ENCODE measurements at places on chromosomes 5 and 9.
A peak's percentile ranks its signal among the peaks of the same experiment; 100 is the strongest.

DNA sequence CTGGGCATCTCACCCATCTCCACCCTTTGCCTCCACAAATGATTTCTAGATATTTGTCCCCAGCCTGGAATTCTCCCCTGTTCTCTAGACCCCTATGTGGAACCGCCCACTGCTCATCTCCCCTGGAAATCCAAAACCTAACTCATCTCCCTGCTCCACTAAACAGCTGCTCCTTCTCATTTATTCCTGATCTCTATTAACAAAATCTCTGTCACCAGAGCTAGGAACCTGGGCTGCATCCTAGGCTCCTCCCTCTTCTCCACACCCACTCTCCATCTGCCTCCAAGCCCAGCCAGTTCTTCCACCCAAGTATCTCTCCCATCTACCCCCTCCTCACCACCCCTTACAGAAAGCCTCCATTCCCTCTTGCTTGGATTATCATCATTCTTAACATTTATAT lies 24.0 kb upstream of the SYNPO start:
- no peak for DNase-seq

- DNase-seq = no peak
Measured at GRCh38 chr9:114031948-114032840, 45.9 kb downstream of the AMBP start.

GRCh38 chr5:109611061-109611460 lies 78.7 kb upstream of the MAN2A1 start:
- DNase-seq = no peak

DNA sequence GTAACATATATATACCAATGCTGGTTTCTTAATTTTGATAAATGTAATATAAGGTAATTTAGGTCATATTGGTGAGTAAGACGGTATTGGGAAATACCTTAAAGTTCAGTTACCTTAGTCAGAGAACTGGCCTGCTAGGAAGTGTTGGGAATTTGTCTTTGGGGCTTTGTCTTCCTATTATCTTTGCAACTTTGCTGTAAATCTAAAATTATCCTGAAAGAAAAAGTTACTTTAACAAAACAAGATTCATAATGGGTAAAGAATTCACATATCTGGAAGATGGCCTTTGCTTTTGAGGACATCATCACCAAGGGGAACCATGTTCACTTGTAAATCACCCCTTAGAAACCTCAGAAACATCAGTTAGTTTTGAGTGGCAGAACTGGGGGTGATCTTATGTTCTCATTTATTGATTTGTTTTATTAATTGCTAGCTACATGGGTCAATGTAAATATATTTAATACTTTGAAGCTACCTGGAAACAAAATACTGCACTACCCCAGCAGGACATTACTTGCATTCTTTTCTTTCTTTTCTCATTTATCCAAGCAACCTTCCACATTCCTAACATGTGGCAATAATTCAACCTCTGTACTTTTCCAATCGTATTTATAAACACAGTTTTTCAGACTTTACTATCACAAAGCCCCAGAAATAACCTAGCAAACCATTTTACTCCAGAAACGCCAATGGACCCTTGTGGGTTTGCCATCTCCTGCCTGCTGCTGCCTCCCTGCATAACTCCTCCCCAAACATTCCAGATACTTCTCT lies 41.4 kb downstream of the GLIS3 start:
- no peak for DNase-seq

- no peak for DNase-seq
Measured at GRCh38 chr5:6705088-6705487, 8.1 kb upstream of the TENT4A start.

GRCh38 chr5:75235711-75236110 lies 967 bp downstream of the ANKRD31 start:
- no peak for DNase-seq

DNA sequence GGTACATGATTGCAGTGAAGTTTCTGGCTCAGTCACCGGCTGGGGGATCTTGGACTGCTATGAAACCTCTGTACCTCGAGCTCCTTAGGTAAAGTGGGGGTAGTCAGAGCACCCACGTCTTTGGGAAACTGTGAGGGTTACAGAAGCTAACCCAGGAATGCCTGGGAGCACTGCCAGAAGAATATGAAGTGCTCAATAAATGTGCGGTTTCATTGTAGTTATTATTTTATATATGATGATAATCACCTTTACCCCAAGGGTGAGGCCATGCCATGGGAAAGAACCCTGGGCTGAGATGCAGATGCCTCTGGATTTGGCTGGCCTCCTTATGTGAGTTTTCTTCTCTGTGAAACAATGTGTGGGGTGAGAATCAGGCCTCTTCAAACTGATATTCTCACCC lies 3.7 kb downstream of the NPR3 start:
- DNase-seq = no peak

- DNase-seq = no peak
Measured at GRCh38 chr5:96893342-96893741, 17.0 kb downstream of the ERAP2 start.

GRCh38 chr5:37580106-37580505 lies 201.0 kb downstream of the WDR70 start:
- DNase-seq = no peak

- DNase-seq = no peak
Measured at GRCh38 chr5:13975246-13975645, 30.8 kb upstream of the DNAH5 start.

DNA sequence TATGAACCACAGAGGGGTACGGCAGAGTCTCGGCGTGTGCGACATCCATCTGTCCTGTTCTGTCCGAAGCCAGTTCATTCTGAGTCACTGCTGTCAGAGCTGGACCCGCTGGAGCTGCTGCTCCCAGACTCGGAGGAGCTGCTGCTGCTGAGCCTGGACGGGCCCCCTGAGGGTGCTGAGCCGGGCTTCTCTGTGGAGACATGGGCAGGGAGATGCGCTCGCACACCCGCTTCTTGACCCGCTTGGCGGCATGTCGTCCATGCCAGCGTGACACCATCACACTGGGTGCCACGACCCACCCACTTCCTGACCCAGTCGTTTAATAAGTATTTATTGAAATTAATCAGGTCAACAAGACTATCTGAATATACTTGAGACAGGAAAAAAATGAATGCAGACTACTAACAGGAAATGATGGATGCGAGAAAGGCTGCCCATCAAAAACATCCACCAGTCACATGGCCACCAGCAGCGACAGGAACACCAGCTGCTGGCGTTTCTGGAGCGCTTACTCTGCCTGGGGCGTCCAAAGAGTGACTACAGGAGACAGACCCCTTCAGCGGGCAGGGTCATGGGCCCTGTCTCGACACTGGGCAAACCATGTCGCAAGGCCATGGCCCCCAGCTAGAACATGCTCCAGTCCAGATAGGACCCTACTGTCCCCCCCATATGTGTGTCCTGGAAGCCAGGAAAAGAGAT lies 8.4 kb downstream of the BRD3OS start:
- DNase-seq = no peak

GRCh38 chr5:33148076-33148513 lies 292.7 kb upstream of the TARS1 start:
- DNase-seq = no peak

DNA sequence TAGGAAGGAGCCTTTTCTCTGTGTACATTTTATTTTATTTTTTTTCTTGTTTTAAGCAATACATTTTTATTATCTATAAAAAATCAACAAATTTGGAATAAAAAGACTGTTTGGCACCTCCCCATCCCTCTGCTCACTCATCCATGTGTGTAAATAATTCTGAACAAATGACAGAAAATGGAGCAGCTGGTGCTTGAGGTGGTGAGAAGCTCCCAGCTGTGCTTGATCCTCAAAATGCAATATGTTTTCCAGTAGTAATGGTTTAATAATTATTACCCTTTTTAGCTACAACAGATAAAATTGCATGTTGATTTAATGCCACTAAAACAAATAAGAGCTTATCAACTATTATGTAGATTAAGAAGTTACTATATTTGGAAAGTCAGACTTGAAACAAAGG lies 132.5 kb downstream of the CDH18 start:
- DNase-seq = no peak

DNA sequence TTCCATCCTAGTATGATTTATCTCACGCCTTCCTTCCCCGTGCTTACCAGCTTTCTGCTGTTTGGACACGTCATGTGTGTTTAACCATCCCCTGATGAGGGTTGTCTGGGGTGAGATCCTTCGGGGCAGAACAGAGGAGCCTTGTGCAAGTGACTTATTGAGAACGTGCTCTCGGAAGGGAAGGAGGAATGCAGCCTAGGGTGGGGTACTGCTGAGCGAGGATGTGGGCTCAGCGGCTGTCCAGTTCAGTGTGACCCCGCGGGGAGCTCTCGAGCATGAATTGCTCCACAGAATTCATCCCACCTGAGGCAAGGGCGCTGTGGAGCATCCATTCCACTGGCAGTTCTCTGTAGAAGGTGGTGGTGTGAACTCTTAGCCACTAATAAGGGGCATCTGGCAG lies 4.0 kb downstream of the MYOZ3 start:
- DNase-seq = no peak

DNA sequence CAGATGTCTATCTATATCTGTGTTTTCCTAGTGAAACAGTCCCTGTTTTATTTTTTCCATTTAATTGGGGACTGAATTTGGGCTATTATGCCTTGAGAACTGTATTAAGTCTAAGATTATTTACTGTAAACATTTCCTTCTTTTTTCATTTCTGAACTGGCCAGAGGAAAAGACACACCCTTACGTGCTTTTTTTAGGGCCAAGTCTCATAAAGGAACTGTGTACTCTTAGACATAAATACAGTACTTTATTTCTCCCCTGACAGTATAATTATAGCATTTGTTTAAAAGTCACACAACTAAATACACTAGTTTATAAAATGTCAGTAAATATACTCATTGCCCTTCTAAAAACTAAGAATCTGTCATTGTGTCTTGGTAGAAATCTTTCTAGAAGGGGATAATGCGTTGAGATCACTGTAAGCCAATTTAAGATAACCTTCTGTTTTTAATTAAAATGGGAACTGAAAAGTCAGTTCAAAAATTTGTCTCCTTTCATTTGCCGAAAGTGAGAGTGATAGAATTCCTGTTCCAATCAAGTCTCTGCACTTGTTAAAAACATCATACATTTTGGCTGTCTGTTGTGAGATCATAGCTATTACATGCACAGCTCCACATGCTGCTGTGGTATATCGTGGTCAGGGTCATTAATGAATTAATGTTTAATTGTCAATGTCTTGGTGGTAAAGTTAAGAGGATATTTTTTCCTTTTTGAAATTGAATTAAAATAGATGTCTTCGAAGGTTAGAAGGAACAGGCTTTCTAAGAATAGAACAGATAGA lies 132.1 kb downstream of the FOCAD start:
- DNase-seq = no peak

- DNase-seq = peak; percentile 55
Measured at GRCh38 chr5:170434966-170435605, 45.9 kb upstream of the KCNMB1 start.

GRCh38 chr5:149605998-149606724 lies 24.9 kb downstream of the ARHGEF37 start:
- DNase-seq = no peak

DNA sequence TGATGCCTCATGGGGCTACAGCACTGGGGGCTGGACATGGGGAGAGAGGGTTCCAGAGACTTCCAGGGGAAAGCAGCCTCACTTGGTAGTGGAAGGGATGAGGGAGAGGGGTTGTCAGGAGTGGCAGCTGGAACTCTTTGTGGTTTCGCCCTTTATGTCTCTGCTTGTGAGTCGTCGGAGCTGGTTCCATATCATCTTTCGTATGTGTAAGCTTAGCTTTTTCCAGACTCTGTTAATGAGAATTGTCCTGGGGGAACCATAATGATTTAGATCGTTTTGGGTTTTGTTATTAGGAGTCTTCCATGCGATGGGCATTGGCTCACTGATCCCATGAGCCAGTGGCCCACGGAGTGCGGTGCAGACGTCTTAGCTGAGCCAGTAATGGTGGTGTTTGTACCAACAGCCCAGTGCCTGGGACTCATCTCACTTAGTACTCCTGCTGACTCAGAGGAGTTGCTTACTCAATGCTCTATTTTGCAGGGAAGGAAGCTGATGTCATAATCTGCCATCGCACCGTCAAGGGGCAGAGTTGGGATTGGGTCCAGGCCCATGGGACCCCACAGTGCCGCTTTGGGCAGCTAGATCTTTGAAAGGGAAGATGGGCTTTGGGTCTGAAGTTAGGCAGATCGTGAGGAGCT lies 48.5 kb downstream of the NEK6 start:
- no peak for DNase-seq

DNA sequence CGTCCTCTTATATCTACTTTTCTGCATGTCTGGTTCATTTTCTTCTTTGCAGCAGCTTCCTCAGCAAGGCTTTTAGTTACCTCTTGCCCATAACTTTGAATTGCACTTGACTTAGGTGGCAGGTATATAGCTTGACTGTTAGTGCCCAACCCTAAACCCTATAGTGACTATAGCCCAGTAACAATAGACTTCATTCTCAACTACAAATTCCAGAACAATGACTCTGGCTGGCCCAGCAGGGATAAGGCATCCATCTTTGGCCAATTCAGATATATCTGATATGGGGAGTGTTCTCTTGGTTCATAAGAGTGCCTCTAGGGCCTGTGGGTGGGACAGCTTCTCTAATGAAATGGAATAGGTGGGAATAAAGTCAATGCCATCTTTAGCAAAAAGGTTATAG lies 246.2 kb downstream of the DMRT2 start:
- no peak for DNase-seq

GRCh38 chr9:131627326-131627647 lies 82.0 kb downstream of the PRRT1B start:
- no peak for DNase-seq

DNA sequence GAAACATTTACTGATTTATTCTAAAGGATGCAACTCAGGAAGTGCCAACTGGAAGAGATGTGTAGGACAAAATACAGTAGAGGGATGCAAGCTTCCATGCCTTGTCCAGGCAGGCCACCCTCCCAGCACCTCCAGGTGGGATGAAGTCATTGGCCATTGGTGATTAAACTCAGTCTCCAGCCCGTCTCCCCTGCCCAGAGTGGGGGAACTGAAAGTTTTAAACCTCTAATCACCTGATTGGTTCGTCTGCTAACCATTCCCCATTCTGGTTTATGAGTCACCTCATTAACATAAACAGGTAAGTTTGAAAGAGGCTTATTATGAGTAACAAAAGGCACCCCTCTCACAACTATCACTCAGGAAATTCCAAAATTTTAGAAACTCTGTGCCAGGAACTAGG lies 8.1 kb downstream of the TNFAIP8 start:
- DNase-seq = no peak

DNA sequence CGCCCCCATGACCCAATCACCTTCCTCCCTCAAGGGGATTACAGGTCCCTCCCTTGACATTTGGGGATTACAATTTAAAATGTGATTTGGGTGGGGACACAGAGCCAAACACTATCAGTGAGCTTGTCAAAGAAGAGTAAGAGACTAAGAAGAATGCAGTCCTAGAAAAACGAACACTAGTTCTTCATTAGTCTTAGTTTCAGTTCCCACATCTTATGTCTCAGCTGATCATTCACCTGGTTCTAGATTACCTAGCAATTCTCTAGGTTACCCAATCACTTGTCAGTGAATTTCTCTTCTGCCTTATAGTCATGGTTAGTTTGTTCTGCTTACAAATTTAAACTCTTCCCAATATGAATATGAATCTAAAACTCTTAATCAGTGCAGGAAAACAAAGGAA lies 251.5 kb downstream of the COX7C start:
- no peak for DNase-seq

- DNase-seq = no peak
Measured at GRCh38 chr5:10527281-10527950, 36.5 kb upstream of the ANKRD33B start.
